ENCODE measurements at places on chromosomes 2 and 18. TPM values are rescaled to one million over a fixed set of nuclear protein-coding genes. Genes with fewer than 3 reads are reported as not detected.

DNA sequence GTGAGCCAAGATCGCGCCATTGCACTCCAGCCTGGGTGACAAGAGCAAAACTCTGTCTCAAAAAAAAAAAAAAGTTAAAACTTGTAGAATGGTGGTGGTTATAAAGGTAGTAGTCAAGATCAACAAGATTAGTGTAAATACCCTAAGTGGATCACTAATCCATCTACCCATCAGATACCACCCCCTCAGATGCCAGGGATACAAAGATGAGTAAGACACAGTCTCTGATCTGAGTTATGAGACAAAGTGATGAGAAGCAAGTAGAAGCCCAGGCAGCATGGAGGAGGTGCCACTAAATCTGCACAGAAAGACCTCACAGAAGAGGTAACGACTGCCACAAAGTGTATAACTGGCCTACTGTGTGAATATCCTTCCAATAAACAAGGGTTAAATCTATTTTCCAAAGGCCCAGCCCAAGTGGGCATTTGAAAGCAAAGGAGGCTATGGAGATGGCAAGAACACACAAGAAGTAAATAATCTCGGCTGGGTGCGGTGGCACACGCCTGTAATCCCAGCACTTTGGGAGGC is 20.2 kb downstream of the NFE2L2 start:
- H3K4me1 ChIP-seq, result peaks cover 97% of the 10 kb centered on the region
- H3K36me3 ChIP-seq, result no peaks in the 10 kb centered on the region
- H3K27ac ChIP-seq, result peak overlapping the region; percentile 81

GRCh38 chr2:9637330-9637729 is 6.5 kb upstream of the YWHAQ start:
- peaks cover 29% of the 10 kb centered on the region for H3K4me1 ChIP-seq
- no peaks in the 10 kb centered on the region for H3K36me3 ChIP-seq
- H3K27ac ChIP-seq, result no peak overlapping the region
- no peak overlapping the region for H3K4me3 ChIP-seq

- H3K4me1 ChIP-seq, result peaks cover 33% of the 10 kb centered on the region
- no peak for DNase-seq
- H3K36me3 ChIP-seq, result peaks cover 2% of the 10 kb centered on the region
- H3K4me3 ChIP-seq, result no peak overlapping the region
Observed at GRCh38 chr2:86260978-86261377, 61.7 kb downstream of the MRPL35 start.

DNA sequence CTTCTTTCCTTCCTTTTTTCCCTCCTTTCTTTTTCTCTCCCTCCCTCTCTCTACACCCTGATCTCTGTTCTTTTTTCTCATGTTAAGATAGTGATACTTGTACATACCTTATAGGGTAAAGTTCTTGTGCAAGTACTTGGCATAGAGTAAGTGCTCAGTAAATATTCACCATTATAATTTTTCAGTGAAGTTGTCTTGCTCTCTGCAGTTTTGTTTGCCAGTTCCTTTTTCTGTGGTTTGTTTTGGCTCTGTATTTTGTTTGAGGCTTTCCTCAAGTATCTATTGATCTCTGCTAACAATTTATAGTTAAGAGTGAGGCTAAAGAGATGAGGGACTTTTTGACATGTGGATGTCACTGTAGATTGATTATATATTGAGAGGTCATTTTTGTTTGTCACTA is 48.0 kb downstream of the MTX2 start:
- DNase-seq, result no peak
- no peak overlapping the region for H3K27ac ChIP-seq
- H3K36me3 ChIP-seq, result no peaks in the 10 kb centered on the region
- no peak overlapping the region for H3K4me3 ChIP-seq

Gene PLGLB1
- 4.6 TPM for total RNA-seq

DNA sequence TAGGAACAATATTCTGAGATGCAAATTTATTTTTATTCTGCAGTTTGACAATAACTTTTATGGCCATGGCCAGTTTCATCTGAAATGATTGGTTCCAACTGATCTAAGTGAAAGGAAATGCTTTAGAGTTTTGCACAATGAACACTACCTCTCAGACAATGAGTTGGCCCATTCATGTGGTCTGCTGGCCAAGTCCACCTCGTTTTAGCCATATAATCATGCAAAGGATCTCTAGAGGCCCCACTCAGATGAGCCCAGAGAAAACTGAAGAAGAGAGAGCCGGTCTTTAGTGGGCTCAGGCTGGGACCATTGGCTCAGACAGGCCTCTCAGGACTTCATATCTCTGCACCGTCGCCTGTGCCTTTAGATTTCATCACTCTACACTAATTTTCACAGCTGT is 254.7 kb downstream of the MREG start:
- H3K36me3 ChIP-seq, result no peaks in the 10 kb centered on the region
- DNase-seq, result no peak
- no peak overlapping the region for H3K27ac ChIP-seq
- H3K27me3 ChIP-seq, result no peaks in the 10 kb centered on the region
- H3K4me1 ChIP-seq, result peaks cover 10% of the 10 kb centered on the region

DNA sequence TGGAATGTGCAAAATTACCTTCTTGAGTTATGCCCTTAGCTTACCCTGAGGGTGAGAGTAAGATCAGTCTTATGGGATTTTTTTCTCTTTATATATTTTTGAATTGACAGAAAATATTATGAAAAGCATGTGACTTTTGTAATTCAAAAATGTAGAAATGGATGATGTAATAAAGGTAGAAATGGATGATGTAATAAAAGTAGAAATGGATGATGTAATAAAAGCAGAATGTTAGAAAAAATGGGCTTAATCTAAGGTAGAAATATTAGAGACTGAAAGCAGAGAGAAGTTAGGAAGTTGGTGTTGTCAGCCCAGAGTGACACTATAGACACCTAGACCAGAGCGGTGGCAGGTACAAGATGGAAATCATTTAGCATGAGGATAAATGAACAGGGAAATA is 107.1 kb upstream of the THSD7B start:
- no peak overlapping the region for H3K4me3 ChIP-seq
- DNase-seq, result no peak
- H3K36me3 ChIP-seq, result no peaks in the 10 kb centered on the region

DNA sequence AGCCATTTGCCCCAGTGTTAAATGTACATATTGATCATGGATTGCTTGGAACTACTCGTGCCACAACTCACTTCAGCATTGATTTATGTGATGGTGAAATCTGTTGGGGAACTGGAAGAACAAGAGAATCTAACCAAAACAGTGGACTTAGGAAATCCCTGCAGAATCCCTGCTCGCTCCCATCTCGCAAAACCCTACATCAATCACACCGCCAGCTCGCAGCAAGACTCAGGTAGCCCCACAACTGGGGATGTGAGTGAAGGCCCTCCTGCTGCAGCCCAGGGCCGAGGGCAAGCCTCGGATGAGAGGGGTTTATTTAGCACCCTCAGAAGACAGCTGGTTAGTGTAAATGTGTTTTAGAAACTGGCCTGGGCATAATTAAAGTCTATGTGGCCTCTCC is 171.6 kb downstream of the ANAPC1 start:
- no peak overlapping the region for H3K4me3 ChIP-seq
- H3K36me3 ChIP-seq, result no peaks in the 10 kb centered on the region
- peaks cover 37% of the 10 kb centered on the region for H3K4me1 ChIP-seq
- H3K27ac ChIP-seq, result no peak overlapping the region
- peak; percentile 75 for DNase-seq

Gene CYP27A1
- 26.3 TPM for total RNA-seq

GRCh38 chr2:239258248-239258647 is 142.6 kb downstream of the HDAC4 start:
- H3K4me3 ChIP-seq, result no peak overlapping the region
- no peaks in the 10 kb centered on the region for H3K36me3 ChIP-seq
- peak overlapping the region; percentile 8 for H3K27ac ChIP-seq
- no peak for DNase-seq
- H3K4me1 ChIP-seq, result peaks cover 47% of the 10 kb centered on the region

DNA sequence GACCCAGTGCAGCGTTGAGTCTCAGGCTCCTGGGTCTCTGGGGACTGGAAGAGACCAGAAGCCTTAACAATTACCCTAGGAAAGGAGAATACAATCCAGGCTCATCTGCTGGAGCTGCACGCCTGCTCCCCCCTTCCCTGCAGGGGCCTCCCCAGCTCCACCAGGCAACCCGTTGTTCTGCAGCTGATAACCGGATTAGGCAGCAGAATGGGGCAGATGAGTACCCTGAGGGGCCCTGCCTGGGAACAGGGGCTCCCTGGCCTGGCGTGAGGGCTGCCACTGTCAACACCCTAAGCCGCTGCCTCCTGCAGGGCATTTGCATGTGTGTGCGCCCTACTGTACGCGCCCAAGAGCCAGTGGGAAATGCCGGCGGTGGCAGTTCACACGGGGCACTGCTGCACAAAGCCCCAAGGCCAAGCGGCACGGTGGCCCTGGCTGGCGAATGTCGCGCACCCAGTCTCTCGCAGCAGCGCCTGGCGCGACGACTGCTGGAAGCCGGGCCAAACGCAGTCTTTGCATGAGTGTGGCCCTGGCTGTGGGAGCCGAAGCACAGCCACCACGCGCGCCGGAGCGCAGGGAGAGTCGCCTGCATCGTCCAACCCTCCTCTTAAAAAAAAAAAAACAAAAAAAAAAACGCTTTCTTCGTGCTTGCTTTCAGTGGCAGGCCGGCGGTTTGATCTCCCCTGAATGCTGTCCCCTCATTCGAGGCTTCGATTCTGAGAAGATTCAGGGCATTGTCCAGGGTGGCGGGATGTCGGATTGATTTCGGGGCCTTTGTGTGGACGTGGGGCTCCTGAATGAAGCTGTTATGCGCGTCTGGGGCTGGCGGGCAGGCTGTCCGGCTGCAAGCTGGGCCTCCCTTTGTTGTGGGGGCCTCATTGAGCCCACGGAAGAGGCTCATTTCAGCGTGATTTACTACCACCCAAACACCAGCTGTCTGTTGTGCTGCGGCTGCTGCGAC is 63.8 kb downstream of the SETBP1 start:
- no peaks in the 10 kb centered on the region for H3K36me3 ChIP-seq
- DNase-seq, result no peak
- peak overlapping the region; percentile 77 for H3K27ac ChIP-seq

DNA sequence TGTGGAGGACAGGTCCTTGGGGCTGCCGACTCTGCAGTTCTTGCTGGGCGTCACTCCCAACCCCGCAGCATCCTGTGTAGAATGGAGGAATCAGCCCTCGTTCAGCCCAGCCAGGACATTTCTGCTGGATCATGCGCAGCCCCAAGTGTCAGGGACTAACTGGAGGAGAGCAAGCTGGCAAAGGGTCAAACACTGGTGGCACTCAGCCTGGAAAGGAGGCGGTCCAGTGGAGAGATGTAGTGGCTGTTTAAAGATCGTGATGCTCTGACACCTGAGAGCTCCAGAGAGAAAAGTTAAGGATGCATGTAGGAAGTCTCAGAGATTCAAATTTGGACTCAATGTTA is 63.6 kb upstream of the SH3RF3 start:
- no peaks in the 10 kb centered on the region for H3K27me3 ChIP-seq
- no peaks in the 10 kb centered on the region for H3K36me3 ChIP-seq
- H3K27ac ChIP-seq, result no peak overlapping the region
- DNase-seq, result peak; percentile 83
- no peak overlapping the region for H3K4me3 ChIP-seq
